ENCODE measurements at places on chromosomes 4 and X. TPM values are rescaled to one million over a fixed set of nuclear protein-coding genes. Genes with fewer than 3 reads are reported as not detected.

TCEAL2 gene
- total RNA-seq, result 0.32 TPM

ANXA10 gene
- total RNA-seq, result not detected

MAGEB1 gene
- total RNA-seq, result not detected

AADAT gene
- 2.0 TPM for total RNA-seq

EGFL6 gene
- 15.7 TPM for total RNA-seq

NUDT11 gene
- total RNA-seq, result 0.58 TPM

HSD17B13 gene
- total RNA-seq, result 1.4 TPM

KIAA1210 gene
- total RNA-seq, result not detected

NPY1R gene
- total RNA-seq, result 17.2 TPM

CDX4 gene
- total RNA-seq, result not detected

DGKK gene
- not detected for total RNA-seq

UGT2B17 gene
- 0.29 TPM for total RNA-seq

NXF2 gene
- total RNA-seq, result not detected

SPANXN4 gene
- total RNA-seq, result not detected

IGFBP7 gene
- 558 TPM for total RNA-seq

GAGE12E gene
- total RNA-seq, result not detected

SLC38A5 gene
- total RNA-seq, result 4.4 TPM

DDIT4L gene
- 3.7 TPM for total RNA-seq

SPACA5 gene
- total RNA-seq, result not detected

AWAT1 gene
- total RNA-seq, result not detected

PORCN gene
- 7.8 TPM for total RNA-seq

KLHL4 gene
- 0.48 TPM for total RNA-seq

NEUROG2 gene
- not detected for total RNA-seq

RNF128 gene
- 0.55 TPM for total RNA-seq

TLR10 gene
- 0.42 TPM for total RNA-seq

NMU gene
- total RNA-seq, result not detected

PLP1 gene
- 0.26 TPM for total RNA-seq

RHOH gene
- total RNA-seq, result 3.9 TPM

TMEM150C gene
- total RNA-seq, result 9.2 TPM

LNX1 gene
- total RNA-seq, result 20.7 TPM

UGT2B11 gene
- total RNA-seq, result not detected

PCDH7 gene
- total RNA-seq, result 0.93 TPM
